ENCODE measurements at places on chromosomes 4 and X.

DNA sequence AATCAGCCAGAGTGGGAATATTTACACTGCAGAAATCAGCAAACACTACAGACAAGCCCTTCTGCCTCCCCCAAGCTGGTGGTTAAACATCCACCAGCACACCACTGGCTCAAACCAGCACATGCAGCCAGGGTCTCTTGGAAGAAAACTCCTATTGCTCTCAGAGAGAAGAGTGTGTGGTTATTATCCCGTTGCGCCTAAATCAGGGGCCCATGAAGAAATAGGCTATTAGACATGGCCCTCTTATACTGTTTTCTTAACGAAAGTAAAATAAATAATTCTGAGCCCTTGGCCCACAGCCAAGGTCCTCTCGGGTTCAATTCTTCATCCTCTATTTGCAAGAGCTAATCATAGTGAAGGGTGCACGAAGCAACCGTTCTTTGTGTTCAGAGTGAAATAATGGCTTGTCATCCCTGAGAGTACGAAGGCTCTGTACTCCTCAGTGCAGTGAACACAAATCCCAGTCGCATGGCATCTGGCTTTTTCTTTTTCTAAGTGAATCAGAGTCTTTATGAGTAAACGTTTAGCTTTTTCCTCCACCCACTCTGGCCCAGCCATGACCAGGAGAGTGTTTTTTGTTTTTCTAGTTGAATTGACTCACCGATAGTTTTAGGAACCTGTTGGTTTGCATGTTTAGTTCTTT is 33.4 kb upstream of the RBM47 start:
- DNase-seq: no peak

GRCh38 chrX:131614241-131614640 is 70.4 kb downstream of the OR13H1 start:
- DNase-seq: no peak

DNA sequence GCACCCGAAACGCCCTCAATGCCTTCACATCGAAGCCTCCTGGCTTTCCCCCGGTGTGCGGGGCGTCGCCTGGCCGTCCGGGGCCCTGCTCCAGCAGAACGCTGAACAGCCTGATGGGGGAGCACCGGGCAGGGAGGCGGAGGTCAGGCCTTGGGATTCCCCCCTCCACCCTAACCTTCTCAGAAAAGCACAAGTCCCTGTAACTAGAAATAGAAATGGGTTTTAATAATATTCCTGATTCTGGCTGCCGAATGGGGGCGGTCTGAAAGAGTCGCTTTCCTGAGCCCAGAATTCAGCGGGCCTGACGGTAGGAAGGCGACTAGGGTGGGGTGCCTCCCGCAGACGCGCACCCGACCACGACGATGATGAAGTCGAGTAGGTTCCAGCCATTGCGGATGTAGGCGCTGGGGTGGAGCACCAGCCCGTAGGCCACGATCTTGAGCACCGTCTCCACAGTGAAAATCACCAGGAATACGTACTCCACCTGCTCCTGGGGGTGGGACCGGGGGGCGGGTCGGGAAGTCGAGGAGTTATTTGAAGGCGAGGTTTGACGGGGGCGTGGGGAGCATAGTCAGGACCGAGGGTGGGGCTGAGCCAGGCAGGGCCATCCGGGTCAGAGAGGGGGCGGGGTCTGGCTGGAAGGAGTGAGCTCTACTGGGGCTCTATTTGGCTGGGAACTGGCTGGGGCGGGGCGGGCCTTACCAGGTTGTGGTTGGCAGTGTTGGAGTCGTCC is 2.5 kb downstream of the CACNA1F start:
- peak; percentile 76 for DNase-seq

- no peak for DNase-seq
Measured at GRCh38 chr4:154030152-154030551, 241.3 kb upstream of the SFRP2 start.

GRCh38 chr4:52640808-52641565 is 18.1 kb downstream of the USP46 start:
- no peak for DNase-seq

DNA sequence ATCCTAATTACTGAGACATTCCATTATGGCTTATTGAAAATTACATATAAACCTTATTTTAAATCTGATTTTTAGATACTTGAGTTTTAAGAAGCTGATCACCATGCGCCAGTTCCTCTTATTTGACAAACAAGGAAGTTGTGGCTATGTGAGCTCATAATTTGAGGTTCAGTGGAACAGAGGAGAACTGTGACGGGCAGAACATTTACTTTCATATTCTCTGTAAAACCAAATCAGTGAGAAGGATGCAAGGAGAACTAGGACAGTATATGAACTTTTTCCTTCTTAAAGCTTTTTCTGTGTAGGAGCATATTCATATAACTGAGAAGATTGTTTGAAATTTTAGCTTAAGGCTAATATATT is 25.3 kb downstream of the STIM2 start:
- no peak for DNase-seq

- no peak for DNase-seq
Measured at GRCh38 chrX:13028871-13029636, 15.4 kb downstream of the FAM9C start.

- no peak for DNase-seq
Measured at GRCh38 chr4:47717188-47717587, 120.7 kb downstream of the CORIN start.

DNA sequence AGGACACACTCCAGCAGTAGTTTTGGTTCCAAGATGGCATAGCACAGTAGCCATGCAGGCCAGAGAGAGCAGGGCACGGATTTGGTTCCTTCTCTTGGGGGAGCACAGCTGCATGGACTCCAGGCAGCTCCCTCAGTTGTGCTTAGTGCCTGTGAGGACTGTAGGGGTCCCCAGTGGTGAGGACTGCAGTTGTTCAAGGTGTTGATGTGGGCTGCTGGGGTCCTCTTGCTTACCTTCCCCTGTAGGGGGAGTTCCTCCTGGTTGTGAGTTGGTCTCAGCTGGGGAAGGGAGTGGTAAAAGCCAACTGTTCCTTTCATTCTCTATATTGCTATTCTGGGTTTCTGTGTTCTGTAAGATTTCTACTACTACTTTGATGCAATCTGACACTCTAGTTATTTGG is 606.5 kb downstream of the MAGEB5 start:
- no peak for DNase-seq

GRCh38 chrX:69429339-69430015 is 74.6 kb upstream of the NALF2 start:
- no peak for DNase-seq

GRCh38 chr4:120318196-120318846 is 251.7 kb upstream of the MAD2L1 start:
- DNase-seq: no peak

DNA sequence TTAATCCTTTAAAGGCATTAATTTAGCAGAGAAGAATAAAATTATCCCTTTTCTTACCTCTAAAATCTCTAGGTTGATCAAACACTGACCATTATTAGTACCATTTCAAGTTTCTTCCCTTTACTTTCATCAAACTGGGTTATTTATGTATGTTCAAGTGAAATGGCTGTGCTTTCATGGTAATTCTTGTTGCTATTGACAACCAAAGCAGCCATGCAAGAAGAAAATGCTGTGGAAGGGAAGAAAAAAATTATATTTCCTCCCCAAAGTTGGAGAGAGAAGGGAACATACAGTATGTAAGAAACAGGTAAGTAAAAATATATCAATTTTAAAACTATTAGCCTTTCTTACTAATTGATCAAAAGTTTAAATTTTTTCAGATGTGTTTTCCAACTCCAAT is 16.2 kb downstream of the NPNT start:
- DNase-seq: no peak

- no peak for DNase-seq
Measured at GRCh38 chr4:119932277-119932676, 134.4 kb downstream of the MAD2L1 start.

DNA sequence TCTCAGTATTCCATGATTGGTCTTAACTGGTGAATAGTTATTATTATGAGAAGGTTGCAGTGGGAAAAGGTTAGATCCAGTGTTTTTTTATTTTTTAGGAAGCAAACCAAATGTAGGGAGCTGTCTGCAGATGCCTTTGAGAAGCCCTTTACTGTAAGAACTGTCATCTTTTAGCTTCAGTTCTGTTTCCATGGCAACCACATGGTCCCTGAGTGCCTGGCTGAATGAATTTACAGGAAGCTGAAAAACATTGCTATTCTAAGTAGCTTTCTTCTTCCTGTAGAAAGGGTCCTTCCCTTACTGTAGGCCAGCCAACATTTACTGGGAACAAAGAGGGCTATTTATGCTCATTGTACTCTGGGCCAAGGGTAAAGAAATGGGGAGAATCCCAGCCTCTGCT is 103.3 kb downstream of the DCLK2 start:
- no peak for DNase-seq

- DNase-seq: no peak
Measured at GRCh38 chr4:1093391-1094335, 19.7 kb downstream of the RNF212 start.

All from sigmoid colon (tissue), 7 donors.